ENCODE measurements at places on chromosomes 16 and 17.

DNA sequence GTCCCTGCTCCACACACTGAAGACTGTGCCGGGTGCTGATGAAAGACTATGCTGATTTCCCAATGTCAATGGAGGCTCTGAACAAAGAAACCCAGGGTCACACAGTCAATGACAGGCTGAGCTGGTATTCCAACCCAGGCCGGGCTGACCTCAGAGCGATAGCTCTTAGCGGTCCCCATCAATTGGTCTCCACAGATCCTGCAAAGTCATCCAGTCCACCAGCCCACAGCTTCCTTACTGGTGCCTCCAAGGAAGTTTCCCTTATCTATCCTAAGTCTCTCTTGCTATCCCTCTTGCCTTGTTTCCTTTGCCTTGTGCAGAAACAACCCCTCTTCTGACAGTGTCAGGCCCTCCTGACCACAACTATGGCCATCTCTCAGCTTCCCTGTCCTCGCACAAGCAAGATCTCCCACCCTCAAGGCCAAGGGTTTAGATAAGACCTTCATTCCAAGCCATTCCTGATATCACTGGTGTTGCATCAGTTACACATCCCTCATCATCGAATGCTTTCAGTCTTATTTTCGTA is 52.7 kb upstream of the KSR1 start:
- DNase-seq = no peak

DNA sequence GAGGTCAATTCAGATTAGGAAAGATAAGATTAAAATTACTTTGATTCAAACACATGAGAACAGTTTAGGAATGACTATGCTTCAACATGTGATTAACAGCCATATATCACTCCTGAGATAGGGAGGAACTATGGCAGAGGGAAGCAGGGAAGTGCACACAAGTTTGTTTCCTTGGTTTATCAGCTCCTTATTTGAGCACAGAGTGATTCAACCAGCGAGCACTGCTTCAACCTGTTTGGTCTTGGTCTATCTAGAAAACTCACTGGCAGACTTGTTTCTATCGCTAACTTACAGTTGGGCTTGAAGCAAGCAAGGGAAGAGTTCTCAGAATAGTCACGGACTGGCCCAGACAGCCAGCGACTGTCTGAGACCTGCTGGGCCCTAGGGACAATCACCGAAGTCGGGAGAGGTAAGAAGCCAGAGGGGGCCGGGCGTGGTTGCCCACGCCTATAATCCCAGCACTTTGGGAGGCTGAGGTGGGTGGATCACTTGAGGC is 23.5 kb downstream of the TUBG1 start:
- DNase-seq = no peak

DNA sequence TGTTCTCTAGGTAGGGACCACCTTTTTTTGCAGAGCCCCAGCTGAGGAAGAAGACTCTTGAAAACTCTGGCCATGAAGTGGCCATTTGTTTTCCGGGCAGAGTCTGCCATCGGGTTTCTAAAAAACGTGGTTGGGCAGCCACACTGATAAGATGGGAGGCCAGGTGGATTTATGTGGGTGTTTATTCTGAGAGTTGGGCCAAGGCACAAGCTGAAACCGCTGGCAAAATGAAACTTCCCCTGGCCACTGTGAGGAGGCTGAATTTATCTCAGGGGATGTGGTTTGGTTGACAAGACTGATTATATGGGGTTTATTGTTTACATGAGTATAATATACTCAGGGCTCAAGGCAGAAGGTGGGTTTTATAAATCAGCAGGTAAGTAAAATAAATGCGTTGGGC is 421.8 kb downstream of the UTP18 start:
- no peak for DNase-seq

GRCh38 chr16:15855704-15856003 is 1.2 kb downstream of the MYH11 start:
- no peak for DNase-seq

GRCh38 chr17:58308173-58308984 is 20.2 kb downstream of the TSPOAP1 start:
- peak; percentile 83 for DNase-seq

- DNase-seq = no peak
These were observed 129.0 kb downstream of the CMIP start for GRCh38 chr16:81573533-81574020.

DNA sequence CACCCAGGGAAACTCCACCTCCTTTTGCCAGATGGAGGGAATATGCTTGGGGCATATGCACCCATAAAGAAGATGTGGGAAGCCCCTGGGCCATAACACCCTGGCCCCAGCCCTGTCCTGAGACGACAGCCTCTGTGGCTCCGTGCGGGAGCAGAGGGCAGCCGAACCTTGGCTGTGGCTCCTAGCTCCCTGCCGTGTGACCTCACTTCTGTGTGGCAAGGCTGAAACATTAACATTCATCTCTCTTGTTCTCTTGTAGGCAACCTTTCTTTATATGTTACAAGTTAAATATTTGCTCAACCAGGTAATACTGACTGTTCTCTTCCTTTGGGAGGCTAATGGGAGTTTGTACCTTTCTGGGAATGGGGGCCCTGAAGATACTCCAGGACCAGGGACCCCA is 17.5 kb downstream of the SLC47A1 start:
- no peak for DNase-seq

GRCh38 chr16:73817526-73818324 is 478.9 kb upstream of the PSMD7 start:
- no peak for DNase-seq

DNA sequence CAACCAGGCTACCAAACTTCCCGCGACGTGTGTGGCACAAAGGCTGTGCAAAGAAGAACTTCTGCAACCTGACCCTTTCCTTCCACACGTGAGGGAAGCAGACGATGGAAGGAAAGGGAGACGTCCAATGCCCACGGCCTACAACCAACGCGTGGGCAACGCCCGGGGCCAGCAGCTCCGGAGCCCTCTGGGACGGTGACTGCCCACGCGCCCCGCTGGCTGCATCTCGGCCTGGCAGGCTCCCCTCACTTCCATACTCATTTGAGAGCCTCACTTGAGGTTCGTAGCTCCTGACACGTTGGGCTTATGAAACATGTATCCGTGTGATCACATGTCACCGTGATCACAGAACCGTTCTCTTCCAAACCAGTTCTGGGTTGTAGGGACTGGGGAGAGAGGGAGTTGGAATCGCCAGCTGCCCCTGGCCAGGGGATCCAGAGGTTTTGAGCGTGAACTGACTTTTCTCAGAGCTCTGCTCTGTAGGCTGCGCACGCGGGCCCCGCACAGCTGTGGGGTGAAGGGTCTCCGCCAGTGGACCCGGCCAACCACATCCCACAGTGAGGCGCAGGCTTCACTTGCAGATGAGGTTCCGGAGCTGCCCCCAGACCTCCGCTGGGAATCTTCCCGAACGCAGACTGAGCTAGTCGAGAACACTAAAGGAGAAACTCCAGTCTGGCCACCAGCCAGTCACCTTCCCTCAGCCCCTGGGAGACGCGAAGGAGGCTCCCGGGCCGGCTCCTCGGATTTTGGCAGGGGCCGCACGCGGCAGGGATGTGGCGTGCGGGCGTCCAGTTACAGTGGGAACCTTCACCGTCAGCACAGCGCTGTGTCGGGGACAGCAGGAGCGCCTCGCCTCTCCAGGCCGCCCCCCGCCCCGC is 1.0 kb downstream of the LMF1 start:
- DNase-seq = no peak

GRCh38 chr17:78892062-78892456 is 10.9 kb downstream of the CEP295NL start:
- no peak for DNase-seq

DNA sequence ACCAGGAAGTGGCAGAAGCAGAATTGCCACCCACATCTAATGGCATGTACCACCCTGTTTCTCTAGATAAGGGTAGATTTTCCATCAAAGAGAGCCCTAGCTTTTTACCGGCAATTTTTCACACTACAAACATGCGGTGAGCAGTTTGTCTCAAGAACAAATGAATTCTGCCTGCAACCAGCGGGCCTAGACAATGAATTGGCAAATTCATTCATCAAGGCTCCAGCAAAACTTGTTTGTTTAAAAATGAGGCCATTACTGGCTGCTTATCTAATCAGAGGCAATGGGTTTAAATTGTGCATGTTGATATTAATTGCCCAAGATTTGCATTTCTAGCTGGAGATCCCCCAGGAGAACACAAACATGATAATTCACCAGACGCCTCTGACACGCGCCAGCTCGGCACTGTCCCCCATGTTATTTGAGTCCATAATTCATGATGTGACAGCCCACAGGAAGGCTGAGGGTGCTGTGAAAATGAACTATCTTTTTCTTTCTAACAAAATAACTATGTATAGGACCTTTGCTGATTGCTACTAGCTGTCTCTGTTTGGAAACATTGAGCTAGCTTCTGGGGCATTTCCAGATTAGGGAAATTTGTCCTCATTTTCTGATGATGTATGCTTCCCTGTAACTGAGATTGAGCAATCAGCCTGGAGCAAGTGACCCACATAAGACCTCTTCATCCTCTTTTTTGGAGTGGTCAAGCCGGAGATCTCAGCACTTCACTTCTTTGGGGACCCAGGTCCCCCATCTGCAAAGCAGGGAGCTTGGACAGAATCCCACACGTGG is 80.8 kb downstream of the CNGB1 start:
- no peak for DNase-seq

DNA sequence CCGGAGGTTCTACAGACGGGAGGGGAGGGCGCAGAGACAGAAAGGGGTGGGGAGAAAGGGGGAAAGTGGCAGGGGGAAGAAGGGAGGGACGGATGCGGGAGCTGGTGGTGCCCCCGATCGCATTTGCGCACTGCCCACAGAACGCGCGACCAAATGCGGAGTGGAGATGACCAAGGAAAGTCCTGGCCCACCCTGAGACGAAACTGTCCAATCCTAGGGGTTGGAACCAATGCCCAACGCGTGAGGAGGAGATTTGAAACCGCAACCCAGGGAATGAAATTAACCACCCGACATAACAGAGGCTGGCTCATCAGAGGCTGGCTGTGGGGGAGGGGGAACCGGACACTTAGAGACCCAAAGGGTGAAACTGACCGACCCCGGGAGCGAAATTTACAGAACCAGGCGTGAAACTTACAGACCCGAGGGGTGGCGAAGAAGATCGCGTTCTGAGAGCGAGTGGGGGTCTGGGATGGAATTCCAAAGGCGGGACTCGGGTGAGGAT is 1.4 kb downstream of the HES7 start:
- no peak for DNase-seq

DNA sequence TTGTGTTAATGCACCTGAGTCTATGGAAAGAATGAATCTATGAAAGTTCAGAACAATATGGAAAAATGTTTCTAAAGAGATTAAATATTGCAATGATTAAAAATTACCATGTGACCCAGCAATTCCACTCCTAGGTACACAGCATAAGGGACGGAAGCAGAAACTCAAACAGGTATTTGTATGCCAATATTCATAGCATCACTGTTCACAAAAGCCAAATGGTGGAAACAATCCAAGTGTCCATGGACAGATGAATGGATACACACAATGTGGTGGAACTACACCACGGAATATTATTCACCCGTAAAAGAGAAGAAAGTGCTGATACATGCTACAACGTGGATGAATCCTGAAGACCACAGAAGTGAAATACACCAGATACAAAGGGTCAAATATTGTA is 37.7 kb downstream of the VPS53 start:
- no peak for DNase-seq

DNA sequence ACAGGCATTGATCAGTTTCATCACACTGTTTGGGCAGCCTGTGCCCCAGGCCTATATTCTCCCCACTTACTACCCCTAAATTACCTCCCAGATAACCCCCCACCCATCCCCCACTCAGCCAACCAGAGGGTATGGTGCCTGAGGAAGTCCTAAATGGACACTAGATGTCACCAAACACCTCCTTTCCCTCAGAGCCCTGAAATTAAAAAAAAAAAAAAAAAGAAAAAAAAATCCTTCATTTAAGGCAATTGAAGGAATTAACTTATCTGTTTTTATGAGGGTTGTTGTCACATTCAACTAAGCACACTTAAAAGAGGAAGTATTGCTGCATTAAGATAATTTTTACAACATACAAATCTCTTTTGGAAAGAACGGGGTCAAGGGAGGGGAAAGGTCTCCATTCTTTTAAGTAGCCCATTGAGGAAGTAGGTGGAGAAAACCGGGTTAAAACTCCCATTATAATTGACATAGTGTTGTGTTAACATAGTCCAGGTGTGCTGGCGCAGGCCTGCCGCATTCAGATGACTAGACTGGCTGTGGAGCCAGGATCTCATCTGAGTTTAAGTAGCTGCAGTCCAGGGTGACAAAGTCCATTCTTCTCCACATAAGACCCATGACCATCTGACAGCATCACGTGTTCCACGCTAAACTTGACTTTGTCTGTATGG is 46.3 kb downstream of the SNX11 start:
- no peak for DNase-seq

GRCh38 chr16:66434619-66435430 is 7.7 kb downstream of the BEAN1 start:
- no peak for DNase-seq

GRCh38 chr17:6528557-6528956 is 27.8 kb downstream of the PITPNM3 start:
- DNase-seq = no peak

GRCh38 chr17:4605826-4606225 is 21.5 kb downstream of the SMTNL2 start:
- no peak for DNase-seq

Measured in left lung (tissue), 14 donors.